ENCODE measurements at places on chromosomes 5 and 9.

DNA sequence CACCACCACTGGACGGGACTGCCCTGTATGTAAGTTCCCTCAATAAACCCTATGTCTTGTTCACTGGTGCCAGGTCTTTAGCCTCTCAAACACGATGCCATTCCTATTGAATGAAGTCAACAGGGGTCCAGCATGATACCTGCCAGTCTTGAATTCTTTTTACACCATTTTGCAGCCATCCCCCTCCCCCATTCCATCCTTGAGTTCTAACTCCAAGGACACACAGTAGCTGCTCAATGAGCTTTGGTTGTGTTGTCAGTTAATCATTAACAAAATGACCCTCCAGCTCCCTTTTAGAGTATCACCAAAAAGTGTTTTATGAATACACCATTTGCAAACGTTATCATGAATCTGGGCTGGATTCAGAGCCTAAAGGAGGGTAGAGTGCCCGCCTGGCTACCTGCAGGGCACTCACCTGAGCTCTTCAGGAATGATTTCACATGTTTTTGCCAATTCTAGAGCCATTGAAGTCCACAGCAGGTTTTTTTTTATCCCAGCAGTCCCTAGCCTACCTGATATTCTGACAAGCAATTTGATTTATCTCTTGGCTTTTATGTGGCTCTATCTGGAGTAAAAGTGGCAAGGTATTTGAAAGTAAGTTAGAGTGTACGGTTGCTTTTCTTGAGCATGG lies 271.8 kb downstream of the SMARCA2 start:
- H3K36me3 ChIP-seq, result no peaks in the 10 kb centered on the region
- H3K4me1 ChIP-seq, result no peaks in the 10 kb centered on the region
- no peak for DNase-seq
- H3K4me3 ChIP-seq, result no peak overlapping the region

DNA sequence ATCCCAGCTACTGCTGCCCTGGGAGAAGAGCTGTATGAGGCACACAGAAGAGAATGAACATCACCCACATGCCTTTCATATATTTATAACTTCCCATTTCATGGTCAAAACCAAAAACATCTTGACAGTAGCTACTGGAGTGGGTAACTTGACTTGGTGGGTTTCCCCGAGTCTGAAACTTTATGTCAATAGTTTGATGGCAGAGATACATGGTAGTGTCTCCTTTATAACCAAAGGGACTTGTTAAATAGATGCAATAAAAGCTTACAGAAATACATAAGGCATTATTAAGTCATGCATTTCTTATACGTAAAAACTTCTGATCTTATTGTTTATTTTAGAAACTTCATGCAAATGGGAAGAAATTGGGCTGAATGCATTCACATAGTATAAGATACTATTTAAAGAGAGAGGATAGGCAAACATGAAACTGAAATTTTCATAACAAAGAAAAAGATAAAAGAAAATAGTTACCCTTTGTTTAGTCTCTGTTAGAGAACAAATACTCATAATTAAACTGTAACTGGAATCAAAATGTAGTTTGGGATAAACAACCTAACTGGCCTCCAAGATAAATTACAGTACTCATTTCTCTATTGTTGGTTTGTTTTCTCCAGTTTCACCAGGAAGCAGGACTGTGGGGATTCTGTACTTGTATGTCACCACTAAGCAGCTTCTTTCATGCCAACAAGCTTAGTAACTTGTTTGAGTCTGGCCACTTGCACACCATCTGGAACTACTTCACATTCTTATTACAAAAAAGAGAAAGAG lies 459.3 kb upstream of the MEF2C start:
- H3K4me1 ChIP-seq, result peaks cover 33% of the 10 kb centered on the region
- H3K4me3 ChIP-seq, result no peak overlapping the region
- peak; percentile 94 for DNase-seq
- no peaks in the 10 kb centered on the region for H3K27me3 ChIP-seq

DNA sequence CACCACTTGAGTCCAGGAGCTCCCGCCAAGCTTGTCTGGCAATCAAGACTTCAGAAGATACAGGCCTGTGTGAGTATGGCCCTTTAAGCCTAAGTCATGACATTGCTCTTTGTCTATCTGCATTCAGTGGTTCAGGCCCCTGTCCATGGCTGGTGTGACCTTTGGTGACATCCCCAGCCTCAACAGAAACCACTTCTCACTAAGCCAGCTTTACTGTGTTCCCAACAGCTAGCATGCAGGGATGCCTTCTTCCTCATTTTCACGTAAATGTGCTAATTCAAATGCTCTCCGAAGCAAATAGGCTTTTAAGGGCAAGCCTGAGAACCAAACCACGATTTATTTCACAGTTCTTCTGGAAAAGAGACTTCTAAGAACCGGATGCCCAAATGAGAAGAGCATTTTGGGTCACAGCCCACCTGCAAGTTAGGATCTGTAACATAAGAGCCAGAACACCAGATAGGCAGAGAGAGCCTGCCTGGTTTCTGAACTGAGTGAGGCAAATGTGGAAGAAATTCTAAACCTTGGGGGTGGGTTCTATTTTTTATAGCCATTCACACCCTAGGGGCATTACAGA lies 14.9 kb downstream of the CD180 start:
- no peaks in the 10 kb centered on the region for H3K27me3 ChIP-seq
- no peaks in the 10 kb centered on the region for H3K36me3 ChIP-seq
- H3K4me1 ChIP-seq, result peaks cover 7% of the 10 kb centered on the region
- H3K4me3 ChIP-seq, result no peak overlapping the region

DNA sequence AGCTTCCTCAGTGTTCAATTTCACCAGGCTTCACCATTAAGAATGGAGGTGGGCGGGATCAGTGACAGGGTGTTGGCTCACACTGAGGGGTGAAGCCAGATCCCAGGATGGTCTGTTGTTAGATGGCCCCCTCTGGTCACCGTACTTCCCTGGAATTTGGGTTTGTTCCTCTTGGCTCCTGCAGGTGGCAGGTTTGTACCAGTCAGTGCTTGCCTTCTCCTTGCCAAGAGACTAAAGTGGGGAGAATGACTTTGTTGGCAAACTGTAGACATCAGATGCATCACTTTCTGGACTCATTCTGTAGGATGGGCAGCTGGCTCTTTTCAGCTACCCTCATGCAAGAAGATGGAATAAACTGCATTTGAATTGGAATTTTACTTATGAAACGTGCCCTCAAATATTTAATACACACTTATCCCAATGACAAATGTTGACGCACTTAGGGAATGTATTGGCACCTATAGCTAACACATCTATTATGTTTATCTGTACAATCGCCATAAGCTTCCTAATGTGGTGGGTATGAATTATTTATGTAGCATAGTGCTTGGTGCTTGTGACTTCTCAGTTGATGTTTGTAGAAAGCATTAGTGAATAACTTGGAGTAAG lies 31.4 kb upstream of the ANKRD55 start:
- H3K4me1 ChIP-seq, result peaks cover 11% of the 10 kb centered on the region
- no peaks in the 10 kb centered on the region for H3K36me3 ChIP-seq
- H3K27me3 ChIP-seq, result no peaks in the 10 kb centered on the region
- H3K4me3 ChIP-seq, result no peak overlapping the region

- no peaks in the 10 kb centered on the region for H3K27me3 ChIP-seq
- H3K36me3 ChIP-seq, result no peaks in the 10 kb centered on the region
- DNase-seq, result no peak
These were observed 535.8 kb downstream of the EBF1 start for GRCh38 chr5:158563760-158564390.

GRCh38 chr5:81232464-81233079 lies 550 bp upstream of the CKMT2 start:
- no peaks in the 10 kb centered on the region for H3K4me1 ChIP-seq
- H3K36me3 ChIP-seq, result no peaks in the 10 kb centered on the region
- H3K4me3 ChIP-seq, result no peak overlapping the region
- H3K27me3 ChIP-seq, result no peaks in the 10 kb centered on the region
- DNase-seq, result peak; percentile 10
- H3K27ac ChIP-seq, result no peak overlapping the region

DNA sequence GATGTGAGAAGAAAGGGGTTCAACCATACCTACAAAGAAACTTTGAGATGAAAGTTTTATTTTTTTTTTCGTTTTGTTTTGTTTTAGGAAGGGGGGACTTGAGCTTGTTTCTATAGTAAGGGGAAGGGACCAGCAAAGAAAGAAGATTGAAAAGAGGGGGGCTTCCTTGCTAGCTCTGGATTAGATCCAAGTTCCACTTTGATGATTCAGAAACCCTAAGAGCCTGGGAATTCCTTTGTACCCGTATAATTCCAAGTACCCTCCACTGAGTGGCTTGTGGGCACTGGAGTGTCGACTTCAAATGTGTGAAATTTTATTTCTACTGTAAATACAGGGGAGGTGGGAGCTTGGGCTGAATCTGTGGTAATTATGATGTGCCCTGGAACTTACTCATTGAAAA lies 10.9 kb downstream of the MAMDC2 start:
- H3K27ac ChIP-seq, result no peak overlapping the region
- H3K27me3 ChIP-seq, result peaks cover 53% of the 10 kb centered on the region
- no peaks in the 10 kb centered on the region for H3K36me3 ChIP-seq
- peaks cover 5% of the 10 kb centered on the region for H3K4me1 ChIP-seq
- H3K4me3 ChIP-seq, result no peak overlapping the region

- H3K27ac ChIP-seq, result peak overlapping the region; percentile 86
- H3K36me3 ChIP-seq, result no peaks in the 10 kb centered on the region
- DNase-seq, result peak; percentile 84
- no peak overlapping the region for H3K4me3 ChIP-seq
- peaks cover 39% of the 10 kb centered on the region for H3K4me1 ChIP-seq
- H3K27me3 ChIP-seq, result no peaks in the 10 kb centered on the region
These were observed 106.8 kb upstream of the FST start for GRCh38 chr5:53373451-53374158.

- no peak overlapping the region for H3K4me3 ChIP-seq
- no peaks in the 10 kb centered on the region for H3K27me3 ChIP-seq
- H3K4me1 ChIP-seq, result peaks cover 10% of the 10 kb centered on the region
- no peaks in the 10 kb centered on the region for H3K36me3 ChIP-seq
- no peak for DNase-seq
These were observed 242.4 kb downstream of the LURAP1L start for GRCh38 chr9:13017260-13017659.

Measured in GM23248 (cell line).